SK-MEL-5 (cell line): ENCODE measurements at places on chromosomes 11 and 22. TPM values are rescaled to one million over a fixed set of nuclear protein-coding genes. Genes with fewer than 3 reads are reported as not detected.

- no peak for DNase-seq
These were observed 26.8 kb upstream of the MGAT3 start for GRCh38 chr22:39429916-39430575.

DNA sequence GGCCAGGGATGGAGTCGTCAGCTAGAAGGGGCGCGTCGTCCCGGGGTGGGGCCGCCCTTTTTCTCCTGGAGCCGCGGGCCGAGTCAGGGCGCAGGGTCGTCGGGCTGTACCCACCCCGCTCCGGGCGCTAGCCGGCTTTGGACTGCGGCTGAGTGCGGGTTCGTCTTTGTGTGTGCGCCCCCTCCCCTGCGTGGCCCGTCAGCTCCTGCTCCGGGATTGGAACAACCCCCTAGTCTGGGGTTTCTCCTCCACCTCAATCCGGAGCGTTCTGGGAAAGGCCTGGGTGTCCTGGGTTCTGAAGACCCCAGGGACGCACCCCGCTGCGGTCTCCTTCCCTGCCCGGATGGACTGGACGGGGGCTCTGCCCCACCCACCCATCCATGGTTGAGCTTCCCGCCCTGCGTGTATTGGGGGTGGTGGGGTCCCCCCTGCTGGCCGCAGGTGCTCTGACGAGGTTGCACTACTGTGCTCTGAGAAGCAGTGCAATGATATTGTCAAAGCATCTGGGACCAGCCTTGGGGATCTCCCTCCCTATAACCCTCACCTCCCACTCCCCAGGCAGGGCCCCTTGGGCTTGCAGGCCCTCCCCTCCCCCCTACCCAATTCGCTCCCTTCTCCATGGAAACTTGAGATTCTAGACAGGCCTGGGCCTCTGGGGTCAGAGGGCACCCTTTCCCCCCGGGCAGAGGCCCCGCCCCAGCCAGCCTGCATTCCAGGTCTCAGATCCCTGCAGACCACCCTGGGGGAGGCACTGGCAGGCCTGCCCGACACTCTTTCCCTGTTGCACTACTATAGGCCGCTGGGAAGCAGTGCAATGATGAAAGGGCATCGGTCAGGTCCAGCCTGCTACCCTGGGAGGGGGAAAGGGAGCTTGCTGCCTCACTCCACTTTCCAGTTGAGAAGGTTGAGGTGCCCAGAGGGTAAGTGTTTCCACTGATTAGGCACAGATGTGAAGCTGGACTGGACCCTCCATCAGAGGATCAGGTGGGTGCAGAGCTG is 10.7 kb downstream of the SDF2L1 start:
- DNase-seq = no peak

DNA sequence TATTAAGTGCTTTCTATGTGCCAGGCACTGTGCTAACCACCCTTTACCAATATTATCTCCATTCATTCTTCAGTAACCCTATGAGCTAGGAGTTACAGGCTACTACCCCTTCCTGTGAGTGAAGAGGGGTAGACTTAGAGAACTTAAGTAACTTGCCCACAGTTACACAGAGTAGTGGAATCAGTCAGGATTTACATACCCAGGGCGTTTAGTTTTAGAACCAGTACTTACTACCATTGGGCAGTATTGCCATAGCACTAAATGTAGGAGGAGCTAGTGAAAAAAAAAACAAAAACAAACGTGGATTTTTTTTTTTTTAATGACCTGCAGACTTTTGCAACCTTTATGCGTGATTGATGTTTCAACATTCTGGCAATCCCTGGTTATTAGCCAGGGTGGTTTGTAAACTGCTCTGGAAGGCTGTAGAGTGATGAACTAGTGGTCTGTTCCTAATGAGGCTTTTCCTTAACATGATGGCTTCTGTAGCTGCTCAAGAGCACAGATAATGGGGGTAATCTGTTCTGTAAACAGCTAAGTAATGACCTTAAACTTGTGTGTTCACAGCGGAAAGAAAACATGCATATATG is 11.4 kb downstream of the TBCEL start:
- DNase-seq = no peak

- DNase-seq = peak; percentile 32
These were observed 55.3 kb downstream of the NFAM1 start for GRCh38 chr22:42376711-42377554.

DNA sequence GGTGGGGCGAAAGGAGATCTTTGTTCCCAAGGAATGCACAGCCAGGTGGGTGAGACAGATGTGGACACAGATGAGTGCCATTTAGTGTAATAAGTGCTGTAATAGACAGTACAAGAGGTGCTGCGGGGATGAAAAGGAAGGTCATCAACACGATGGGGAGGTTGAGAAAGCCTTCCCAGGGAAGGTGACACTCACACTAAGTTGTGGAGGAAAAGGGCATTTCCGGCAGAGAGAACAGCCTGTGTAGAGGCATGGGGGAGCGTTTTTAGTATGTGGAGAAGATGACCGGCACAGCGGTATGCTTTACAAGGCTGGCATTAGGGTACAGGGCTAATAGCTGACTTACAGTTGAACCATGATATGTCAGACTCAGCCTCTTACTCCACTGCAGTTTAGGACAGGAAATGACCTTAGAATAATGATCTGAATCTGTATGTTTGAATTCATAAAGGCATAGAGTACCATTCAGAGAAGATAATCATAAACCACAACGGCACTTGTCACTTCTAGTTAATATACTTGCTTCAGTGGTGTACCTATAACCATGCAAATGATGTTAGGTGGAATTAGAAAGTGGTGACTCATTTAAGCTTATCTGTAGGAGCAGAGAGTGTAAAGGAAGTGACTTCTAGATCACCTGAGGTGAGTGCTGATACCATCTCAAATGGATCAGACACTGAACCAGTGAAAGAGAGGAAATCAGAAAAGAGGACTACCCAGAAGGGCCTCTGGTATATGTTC is 60.6 kb downstream of the FAM83F start:
- no peak for DNase-seq

Gene APLNR
- total RNA-seq = not detected in 2 replicates

Gene CYB5R2
- total RNA-seq = 33.3 and 34.8 TPM in 2 replicates

Gene CYB5R3
- total RNA-seq = 77.0 and 84.2 TPM in 2 replicates

Gene RIMBP3C
- 0.16 TPM in 1 of 2 replicates, not detected in the other for total RNA-seq
